ENCODE measurements at places on chromosomes 3 and 15.

DNA sequence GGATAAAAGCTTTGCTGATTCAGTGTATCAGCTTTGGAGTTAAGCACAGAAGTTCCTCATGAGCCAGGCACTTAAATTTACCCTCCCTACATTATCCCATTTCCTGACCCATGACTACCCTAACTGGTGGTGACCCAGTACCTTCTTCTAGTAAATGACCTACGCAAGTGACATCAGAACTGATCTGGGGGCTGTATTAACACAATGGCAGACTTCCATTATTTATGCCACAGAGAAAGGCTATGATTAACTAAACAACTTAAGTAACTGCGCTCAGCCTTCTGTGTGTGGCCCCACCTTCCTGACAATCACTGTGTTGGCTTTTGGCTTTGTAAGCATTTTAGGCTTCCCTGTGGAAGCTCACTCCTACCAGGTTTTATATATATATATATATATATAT is 1.9 kb downstream of the MB21D2 start:
- no peak for DNase-seq

- DNase-seq: no peak
Observed at GRCh38 chr3:120772081-120772480, 29.5 kb downstream of the GTF2E1 start.

GRCh38 chr15:67827562-67828277 is 2.4 kb downstream of the SKOR1 start:
- no peak for DNase-seq

- no peak for DNase-seq
Observed at GRCh38 chr15:59918994-59919951, 84.8 kb upstream of the FOXB1 start.

DNA sequence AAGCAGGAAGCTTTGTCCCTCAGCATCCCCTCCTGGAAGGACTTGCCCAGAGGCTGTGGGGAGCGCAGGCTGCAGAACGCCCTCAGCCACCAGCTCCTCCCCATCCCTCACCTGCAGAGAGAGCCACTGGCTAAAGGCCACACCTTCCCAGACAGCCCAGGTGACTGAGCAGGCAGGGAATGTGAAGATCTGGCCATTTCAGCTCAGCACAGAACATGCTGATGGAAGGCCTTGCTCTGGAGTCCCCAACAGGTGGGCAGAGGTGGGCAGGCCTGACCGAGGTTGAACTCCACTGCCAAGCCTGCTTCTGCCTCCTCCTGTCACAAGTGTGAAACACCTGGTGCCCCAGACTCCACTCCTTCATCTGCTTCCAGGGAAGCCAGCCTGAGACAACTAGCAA is 50.7 kb upstream of the SEC61A1 start:
- no peak for DNase-seq

- DNase-seq: no peak
Observed at GRCh38 chr15:48248414-48248813, 42.3 kb downstream of the SLC12A1 start.

DNA sequence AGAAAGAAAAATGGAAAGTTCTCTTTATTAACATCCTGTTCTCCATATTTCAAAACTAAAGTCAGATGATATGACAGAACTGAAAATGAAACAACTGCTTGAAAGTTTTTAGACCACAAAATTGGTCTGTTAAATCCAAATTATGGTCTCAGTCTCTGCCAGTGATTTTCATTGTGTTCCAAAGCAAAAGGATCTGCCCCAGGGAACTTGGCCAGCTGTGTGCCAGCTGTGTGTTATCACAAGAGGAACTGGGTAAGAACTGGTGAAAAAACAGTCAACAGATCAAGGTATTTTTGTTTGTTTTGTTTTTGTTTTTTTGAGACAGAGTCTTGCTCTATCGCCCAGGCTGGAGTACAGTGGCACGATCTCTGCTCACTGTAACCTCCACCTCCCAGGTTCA is 323.3 kb downstream of the CTNNB1 start:
- DNase-seq: no peak

- no peak for DNase-seq
Observed at GRCh38 chr3:107988460-107989175, 102.2 kb downstream of the CD47 start.

DNA sequence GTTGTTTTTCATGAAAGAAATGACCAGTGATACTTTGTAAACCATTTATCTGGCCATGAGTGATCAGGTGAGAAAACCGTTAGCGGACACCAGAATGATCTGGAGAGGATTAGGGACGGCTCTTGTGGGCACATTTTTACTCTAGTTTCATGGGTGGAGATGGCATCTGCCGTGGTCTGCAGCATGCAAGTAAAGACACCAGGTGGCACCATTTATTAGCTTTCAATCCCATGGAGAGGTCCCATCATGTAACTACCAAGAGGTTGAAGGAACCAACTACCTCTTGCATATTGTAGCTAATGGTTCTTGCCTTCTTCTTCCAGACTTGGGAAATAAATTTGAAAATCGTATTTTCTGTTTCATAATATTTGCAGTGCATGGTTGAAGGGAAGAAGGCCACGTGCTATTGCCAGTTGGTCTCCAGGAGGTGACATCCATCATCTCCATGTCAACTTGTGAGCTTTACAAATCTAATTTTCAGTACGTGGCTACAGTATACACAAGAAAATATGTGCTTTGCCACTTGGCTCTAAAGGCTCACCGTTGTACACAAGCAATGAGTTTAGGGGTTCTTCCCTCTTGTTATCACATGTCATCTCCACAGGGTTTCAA is 1.5 kb upstream of the MAPKBP1 start:
- peak; percentile 59 for DNase-seq

All from muscle of back (tissue), 13 donors.